ENCODE measurements at places on chromosomes 2 and 18. TPM values are rescaled to one million over a fixed set of nuclear protein-coding genes. Genes with fewer than 3 reads are reported as not detected.

The SAG gene
- not detected for total RNA-seq

The USP34 gene
- 226 TPM for total RNA-seq

The FBLN7 gene
- total RNA-seq, result 0.62 TPM

The VIL1 gene
- total RNA-seq, result not detected

The SCYGR7 gene
- not detected for total RNA-seq

The EPAS1 gene
- 6.1 TPM for total RNA-seq

The BARD1 gene
- 87.8 TPM for total RNA-seq

The KLHL41 gene
- 4.1 TPM for total RNA-seq

The KCNG2 gene
- total RNA-seq, result 0.31 TPM

The GCKR gene
- total RNA-seq, result 0.16 TPM

The ELOA2 gene
- not detected for total RNA-seq

The ASB18 gene
- 0.78 TPM for total RNA-seq

The ZNF521 gene
- 8.4 TPM for total RNA-seq

The RTN4 gene
- 588 TPM for total RNA-seq
